Diencephalon (tissue), 1 donor: ENCODE measurements at places on chromosomes 3 and 15. TPM values are rescaled to one million over a fixed set of nuclear protein-coding genes. Genes with fewer than 3 reads are reported as not detected.

Gene PLIN1
- total RNA-seq = under 0.01 TPM

Gene TGM5
- total RNA-seq = not detected

Gene MFSD1
- total RNA-seq = 47.7 TPM

Gene RARRES1
- 1.4 TPM for total RNA-seq

Gene ANKUB1
- total RNA-seq = 4.2 TPM

Gene PIF1
- total RNA-seq = 2.3 TPM

Gene KIF15
- total RNA-seq = 13.4 TPM

Gene MAP6D1
- 9.9 TPM for total RNA-seq

Gene OR5K2
- not detected for total RNA-seq

Gene SCN5A
- total RNA-seq = 2.8 TPM

Gene SAMD7
- not detected for total RNA-seq

Gene GPR27
- total RNA-seq = 42.0 TPM

Gene DLG1
- total RNA-seq = 105 TPM

Gene TRH
- 29.1 TPM for total RNA-seq

Gene ECE2
- total RNA-seq = 18.7 TPM

Gene PXYLP1
- total RNA-seq = 41.5 TPM

Gene CERS3
- under 0.01 TPM for total RNA-seq

Gene ATP13A5
- 0.92 TPM for total RNA-seq
